ENCODE measurements at places on chromosomes 7 and 10.
A peak's percentile ranks its signal among the peaks of the same experiment; 100 is the strongest.

DNA sequence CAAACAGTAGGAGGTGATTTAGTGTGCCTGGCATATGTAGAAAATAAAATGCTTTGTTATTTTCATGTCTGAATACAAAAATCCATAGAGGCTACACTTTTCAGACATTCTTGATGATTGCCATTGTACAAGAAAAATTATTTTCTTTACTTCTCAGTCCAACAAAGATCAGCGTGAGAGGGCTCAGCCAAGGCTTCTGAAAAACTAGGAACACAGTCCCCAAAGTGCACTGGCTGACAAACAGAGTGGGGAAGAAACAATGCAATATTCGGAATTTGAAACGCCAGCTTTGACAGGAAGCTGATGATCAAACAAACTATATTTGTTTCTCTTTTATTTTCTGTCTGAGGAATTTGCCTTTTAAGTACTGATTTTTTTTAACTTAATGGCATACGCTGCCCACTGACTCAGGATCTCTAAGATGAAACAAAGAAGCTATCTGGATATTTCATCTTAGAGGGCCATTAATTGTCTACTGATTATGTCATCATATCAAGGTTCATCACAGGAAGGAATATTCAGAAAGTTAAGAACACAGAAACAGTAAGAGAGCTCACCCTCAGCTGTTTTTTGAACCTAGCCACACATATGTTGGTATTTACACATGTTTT lies 197.0 kb upstream of the INHBA start:
- DNase-seq: no peak

DNA sequence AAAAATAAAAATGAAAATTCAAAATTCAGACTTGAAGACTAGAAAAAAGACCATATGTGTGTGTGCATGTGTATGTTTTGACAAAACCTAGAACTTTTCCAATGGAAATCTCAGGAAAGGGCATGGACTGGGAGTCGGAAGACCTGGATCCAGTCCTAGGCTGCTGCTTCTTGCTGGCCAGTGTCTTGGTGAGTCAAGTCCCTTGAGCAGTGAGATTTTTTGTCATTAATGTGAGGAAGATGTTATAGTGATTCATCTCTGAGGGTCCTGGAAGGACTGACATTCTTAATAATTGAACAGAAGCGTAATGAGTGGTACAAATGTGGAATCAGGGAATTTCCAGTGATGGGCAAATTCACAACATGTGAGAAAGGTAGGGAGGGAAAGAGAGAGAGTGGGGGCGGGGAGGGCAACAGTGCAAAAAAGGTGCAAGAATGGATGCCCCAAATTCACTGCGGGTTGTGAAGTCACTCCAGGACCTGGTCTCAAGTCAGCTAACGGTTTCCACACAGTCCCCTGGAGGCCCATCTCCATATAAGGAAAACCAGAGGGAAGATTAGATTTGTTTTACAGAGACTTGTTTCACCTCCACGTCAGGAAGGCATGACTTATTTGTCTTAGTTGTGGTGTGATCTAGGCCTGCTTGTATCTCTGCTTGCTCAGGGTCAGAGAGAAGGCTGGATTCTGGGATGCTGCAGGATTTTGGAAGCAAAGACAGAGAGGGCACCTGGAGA lies 201.7 kb downstream of the BUB3 start:
- DNase-seq: no peak

- DNase-seq: no peak
Measured at GRCh38 chr7:131388126-131388525, 60.5 kb downstream of the MKLN1 start.

DNA sequence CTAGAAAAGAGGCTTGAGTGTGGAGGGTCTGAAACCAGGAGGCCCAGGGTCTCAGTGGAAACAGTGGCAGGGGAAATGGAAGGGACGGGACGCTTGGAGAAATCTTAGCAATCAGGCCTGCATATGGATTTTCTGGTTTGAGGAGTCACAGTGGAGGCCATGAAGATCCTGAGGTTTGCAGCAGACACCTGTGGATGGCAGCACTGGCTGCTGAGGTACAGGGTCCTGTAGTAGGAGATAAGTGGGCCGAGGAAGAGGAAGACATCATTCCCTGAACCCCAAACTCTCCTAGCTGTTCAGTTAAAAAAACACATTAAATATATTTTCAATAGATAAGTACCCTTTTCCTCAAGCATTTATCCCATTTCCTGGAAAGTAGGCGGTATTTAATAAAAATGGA lies 208.8 kb upstream of the IGFBP3 start:
- no peak for DNase-seq

- DNase-seq: peak; percentile 54
Measured at GRCh38 chr10:71974489-71975021, 10.4 kb downstream of the CHST3 start.

- DNase-seq: no peak
Measured at GRCh38 chr10:32197423-32197822, 141.2 kb upstream of the KIF5B start.

GRCh38 chr7:105298439-105298894 lies 90.3 kb downstream of the SRPK2 start:
- no peak for DNase-seq

GRCh38 chr7:20440472-20441105 lies 109.9 kb downstream of the ITGB8 start:
- DNase-seq: no peak

DNA sequence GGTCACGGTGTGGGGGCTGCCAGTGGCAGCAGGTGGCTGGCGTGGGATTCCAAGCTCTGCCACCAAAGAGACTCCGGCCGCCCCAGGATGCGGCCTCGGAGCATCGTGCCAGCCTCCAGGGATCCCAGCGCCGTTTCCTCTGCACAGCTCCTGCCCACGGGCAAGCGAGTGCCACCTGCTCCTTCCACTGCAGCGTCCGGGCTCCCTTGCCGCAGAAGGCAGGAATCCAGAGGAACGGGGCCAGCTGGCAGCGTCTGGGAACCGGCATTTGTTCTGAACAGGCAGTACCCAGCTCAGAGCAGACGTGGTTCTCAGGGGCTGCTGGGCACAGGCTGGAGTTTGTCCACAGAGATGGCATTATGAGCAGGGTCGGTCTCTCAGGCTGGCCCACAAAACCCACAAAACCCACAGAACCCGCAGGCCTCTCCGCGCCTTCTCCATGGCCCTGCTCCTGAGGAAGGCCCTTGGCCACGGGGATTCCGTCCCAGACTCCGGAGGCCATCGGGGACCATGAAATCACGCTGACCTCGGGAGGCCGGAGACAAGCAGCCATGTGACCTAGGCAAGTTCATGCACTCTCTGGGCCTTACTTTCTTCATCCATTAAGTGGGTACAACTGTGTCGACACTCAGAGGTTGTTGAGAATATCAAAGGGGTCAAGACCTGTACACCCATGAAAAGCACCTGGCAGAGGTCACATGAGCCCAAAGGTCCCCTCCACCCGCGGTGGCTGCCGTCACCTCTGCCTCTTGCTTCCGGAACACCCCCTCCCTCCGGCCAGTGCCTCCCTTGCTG lies 72.1 kb upstream of the TNRC18 start:
- no peak for DNase-seq

DNA sequence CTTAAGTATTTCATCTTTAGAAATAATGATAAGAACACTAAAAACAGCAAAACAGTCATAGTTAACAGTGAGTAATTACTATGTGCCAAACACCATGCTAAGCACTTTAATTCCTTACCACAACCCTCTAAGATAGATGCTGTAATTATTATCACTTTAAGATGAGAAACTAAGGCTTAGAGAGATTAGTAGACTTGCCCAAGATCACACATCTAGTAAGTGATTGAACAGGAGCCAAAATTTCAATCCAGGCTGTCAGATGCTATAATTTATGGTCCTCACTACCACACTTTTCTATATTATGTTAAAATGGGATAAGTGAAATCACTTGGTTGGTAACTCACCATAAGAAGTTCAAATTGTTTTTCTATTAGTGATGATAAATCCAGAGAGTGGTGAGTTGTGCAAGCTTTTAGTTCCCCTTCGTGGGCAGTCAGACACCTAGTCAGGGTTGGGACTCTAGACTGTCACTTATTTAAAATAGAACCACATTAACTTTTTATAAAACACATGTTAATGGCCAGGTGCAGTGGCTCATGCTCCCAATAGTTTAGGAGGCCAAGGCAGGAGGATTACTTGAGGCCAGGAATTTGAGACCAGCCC lies 85.9 kb upstream of the GATA3 start:
- no peak for DNase-seq

DNA sequence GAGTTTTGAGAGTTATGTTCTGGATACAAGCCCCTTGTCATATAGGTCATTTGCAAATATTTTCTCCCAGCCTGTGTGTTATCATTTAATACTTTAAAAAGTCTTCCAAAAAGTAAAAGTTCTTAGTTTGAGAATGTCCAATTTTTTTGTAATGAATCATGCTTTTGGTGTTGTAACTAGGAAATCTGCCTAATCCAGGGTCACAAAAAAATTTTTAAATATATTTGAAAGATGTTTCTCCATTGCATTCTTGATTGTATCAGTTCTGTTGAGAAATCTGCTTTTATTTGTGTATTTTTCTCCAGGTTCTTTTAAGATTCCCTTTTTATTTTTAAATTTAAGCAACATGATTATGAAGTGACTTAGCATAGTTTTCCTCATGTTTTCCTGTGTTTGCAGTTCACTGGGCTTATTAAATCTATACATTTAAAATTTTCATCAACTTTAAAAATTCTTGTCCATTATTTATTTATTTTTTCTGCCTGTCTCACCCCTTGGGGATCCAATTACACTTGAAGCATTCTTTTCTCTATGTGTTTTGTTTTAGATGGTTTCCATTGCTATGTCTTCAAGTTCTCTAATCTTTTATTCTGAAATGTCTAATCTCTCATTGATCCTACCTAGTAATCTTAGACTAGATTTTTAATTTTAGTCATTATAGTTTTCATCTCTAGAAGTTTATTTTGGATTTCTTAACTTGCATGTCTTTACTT lies 47.0 kb downstream of the CCDC71L start:
- DNase-seq: no peak

DNA sequence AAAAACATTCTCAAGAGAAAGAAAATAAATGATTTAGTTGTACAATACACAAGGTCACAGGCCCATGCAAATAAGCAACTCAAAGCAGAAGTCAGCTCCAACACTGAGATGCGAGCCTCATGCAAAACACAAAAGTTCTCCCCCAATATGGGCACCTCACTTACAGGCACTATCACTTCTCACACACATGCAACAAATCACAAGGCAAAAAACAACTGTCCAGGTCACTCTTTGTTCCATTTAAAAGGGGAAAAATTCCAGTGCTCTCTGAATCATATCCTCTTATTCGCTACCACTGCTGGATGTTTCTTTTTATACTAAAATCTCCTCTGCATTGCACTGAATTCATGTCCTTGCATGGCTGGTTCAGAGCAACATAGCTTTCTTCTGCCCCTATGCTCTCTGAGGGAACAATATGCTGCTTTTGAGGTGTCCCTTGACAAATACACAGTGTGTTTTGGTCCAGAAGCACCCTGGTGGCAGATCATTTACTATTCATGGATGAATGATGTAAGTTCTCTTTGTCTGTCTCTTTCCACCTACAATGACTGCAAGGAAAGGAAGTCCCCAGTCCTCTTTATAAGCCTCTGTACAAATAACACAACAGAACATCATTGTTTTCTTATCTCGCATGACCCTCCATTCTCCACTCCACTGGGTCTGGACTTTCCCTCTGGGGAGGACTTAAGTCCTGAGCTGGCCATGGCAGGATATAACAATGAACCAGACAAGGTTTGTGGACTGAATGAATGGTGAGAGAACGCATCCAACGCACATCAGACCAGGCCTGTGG lies 85.4 kb upstream of the GSDME start:
- DNase-seq: no peak

- DNase-seq: no peak
Measured at GRCh38 chr10:6121146-6121545, 32.3 kb downstream of the RBM17 start.

GRCh38 chr10:287026-287709 lies 151.9 kb downstream of the ZMYND11 start:
- DNase-seq: no peak

DNA sequence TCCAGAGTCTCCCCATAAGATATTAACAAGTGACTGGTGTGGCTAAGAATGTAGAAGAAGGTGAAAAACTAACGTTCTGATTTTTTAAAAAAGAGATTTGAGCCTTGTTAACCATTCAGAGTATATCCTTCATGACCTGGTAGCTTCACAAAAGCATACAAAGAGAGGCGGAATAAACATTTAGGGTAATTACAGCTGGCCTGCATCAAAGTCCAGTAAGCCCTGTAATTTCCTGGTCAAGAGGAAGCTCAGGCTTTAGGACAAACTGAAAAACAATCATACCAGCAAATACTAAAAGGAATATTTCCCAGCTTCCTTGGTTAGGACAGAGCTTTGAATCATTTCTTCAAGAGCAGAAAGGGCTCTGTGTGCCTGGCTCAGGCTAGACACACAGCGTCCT lies 165.2 kb downstream of the COBL start:
- DNase-seq: no peak

GRCh38 chr10:123250640-123251039 lies 96.4 kb downstream of the BUB3 start:
- DNase-seq: no peak

DNA sequence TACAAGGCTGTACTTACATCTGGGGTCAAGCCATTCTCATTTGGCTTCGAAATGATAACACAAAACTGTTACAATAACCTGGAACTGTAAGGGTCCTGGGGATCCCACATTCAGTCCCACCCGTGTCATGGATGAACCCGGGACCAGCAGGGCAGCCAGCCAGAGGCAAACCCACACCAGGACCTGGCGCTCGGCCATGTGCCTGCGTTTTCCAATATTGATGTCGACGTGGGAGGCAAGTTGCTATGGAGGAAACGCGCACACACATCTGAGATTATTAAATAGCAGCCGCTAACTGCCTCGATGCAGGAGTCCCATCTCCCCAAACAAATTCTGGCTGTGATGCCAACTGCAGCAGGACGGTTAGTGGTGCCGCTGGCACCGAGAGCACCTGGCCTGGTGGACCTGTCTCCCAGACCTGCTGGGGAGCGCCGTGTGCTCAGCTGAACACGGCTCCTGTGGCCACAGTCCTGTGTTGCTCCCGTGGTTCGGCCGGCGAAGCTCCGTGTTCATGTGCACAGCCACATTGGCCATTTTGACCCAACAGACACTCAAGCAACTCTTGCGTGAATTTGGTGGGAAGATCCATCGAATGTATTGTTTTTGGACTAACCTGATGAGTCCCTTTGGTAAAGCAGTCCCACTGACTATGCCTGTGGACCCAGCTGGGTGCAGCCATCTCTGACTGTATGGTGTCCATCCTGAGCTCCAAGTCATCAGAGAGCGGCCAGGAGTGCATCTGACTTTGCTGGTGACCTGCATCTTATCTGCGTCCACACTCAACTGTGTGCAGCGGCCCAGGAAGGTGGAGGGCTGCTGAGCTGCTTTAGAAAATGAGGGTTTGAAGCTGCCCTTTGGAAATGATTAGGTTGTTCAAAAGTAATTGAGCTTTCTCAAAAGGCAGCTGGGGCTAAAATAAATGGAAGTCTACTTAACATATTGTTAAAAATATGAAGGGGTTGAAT lies 398.2 kb downstream of the DNAJB6 start:
- DNase-seq: no peak

GRCh38 chr10:8054244-8054493 lies 319 bp upstream of the GATA3 start:
- no peak for DNase-seq

DNA sequence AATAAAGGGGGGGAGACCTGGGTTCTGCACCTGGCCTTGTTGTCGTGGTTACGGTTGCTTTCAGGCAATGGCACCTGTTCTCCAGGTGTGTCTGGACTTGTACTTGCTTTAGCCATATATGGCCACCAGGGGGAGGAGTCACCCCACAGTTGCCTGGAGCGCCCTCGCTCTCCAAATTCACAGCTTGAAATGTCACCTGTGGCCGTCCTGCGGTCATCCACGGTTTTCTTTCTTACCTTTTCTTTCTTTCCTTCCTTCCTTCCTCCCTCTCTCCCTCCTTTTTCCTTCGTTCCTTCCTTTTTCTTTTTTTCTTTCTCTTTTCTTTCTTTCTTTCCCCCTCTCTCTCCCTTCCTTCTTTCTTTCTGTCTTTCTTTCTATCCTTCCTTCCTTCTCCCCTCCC lies 157.2 kb upstream of the ZNF92 start:
- DNase-seq: no peak
